T-helper 17 cell (primary cell): ENCODE measurements at places on chromosomes 16 and 17. TPM values are rescaled to one million over a fixed set of nuclear protein-coding genes. Genes with fewer than 3 reads are reported as not detected.

DNA sequence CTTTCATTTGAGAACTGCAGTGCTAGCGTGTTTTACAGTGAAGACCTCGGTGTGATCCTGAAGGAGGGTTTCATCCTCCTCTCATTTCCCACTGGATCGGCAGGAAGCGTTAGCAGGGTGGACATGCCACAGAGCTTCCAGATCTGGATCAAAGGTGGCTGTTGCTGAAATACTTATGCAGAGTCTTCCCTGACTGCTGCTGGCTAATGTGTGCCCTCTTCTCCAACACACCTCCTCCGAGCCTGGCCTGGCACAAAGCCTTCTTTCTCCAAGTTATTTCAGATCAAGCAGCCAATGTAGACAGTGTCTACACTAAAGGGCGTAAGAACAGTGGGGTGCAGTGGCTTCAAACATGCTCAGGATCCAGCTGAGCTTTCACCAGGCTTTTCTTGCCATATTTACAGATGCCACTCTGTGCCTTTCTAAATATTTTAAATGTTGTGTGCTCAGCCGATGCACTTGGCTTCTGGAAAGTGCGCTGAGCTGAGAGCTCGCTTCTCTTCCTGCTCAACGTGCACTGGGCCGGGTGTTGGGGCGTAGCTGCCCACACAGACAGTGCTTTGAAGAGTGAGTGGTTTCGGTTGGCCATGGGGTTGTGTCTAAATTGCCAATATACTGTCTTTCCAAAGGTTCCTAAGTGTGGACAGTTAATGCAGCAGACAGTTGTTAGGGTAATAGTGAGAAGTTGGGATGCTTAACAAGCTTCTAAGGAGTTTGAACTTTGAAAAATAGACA, 2.1 kb downstream of the ZNF750 start:
- no peaks in the 10 kb centered on the region for H3K27me3 ChIP-seq
- no peak overlapping the region for H3K27ac ChIP-seq
- no peak overlapping the region for H3K4me3 ChIP-seq
- peaks cover 5% of the 10 kb centered on the region for H3K4me1 ChIP-seq
- H3K36me3 ChIP-seq, result no peaks in the 10 kb centered on the region

GRCh38 chr16:10968498-10968897, 24.1 kb downstream of the CLEC16A start:
- no peak for DNase-seq
- H3K27me3 ChIP-seq, result no peaks in the 10 kb centered on the region
- H3K4me3 ChIP-seq, result no peak overlapping the region
- peaks cover 39% of the 10 kb centered on the region for H3K4me1 ChIP-seq
- H3K36me3 ChIP-seq, result no peaks in the 10 kb centered on the region

MT1H gene
- total RNA-seq, result not detected

RAI1 gene
- 18.6 TPM for total RNA-seq

GRCh38 chr16:89113661-89114060, 20.0 kb downstream of the ACSF3 start:
- no peak for DNase-seq
- peaks cover 27% of the 10 kb centered on the region for H3K4me1 ChIP-seq
- no peaks in the 10 kb centered on the region for H3K27me3 ChIP-seq

SLC4A1 gene
- not detected for total RNA-seq

- no peaks in the 10 kb centered on the region for H3K4me1 ChIP-seq
- no peaks in the 10 kb centered on the region for H3K27me3 ChIP-seq
- H3K27ac ChIP-seq, result no peak overlapping the region
- H3K4me3 ChIP-seq, result no peak overlapping the region
Observed at GRCh38 chr16:55976815-55977214, 101.6 kb upstream of the CES5A start.

PRSS36 gene
- total RNA-seq, result 0.47 TPM

GRCh38 chr16:27448532-27449433, 46.8 kb downstream of the IL21R start:
- no peaks in the 10 kb centered on the region for H3K27me3 ChIP-seq
- H3K4me3 ChIP-seq, result no peak overlapping the region
- H3K36me3 ChIP-seq, result peaks cover 12% of the 10 kb centered on the region
- no peak for DNase-seq

TTYH2 gene
- total RNA-seq, result 19.8 TPM
